ENCODE measurements at places on chromosomes 3 and 15. TPM values are rescaled to one million over a fixed set of nuclear protein-coding genes. Genes with fewer than 3 reads are reported as not detected.

TOMM70 gene
- 36.9 TPM for total RNA-seq

CCR9 gene
- not detected for total RNA-seq

PRR20G gene
- total RNA-seq = not detected

SIDT1 gene
- 0.09 TPM for total RNA-seq

Measured in dermis lymphatic vessel endothelial cell (primary cell).